Activated T-helper 1 cell treated with anti-CD3 and anti-CD28 coated beads, Interleukin-2, amount 50 U/mL, for 16 hours (primary cell): ENCODE measurements at places on chromosomes 16 and 17.
A peak's percentile ranks its signal among the peaks of the same experiment; 100 is the strongest.

- no peak for DNase-seq
Measured at GRCh38 chr16:52411011-52411410, 135.9 kb downstream of the TOX3 start.

DNA sequence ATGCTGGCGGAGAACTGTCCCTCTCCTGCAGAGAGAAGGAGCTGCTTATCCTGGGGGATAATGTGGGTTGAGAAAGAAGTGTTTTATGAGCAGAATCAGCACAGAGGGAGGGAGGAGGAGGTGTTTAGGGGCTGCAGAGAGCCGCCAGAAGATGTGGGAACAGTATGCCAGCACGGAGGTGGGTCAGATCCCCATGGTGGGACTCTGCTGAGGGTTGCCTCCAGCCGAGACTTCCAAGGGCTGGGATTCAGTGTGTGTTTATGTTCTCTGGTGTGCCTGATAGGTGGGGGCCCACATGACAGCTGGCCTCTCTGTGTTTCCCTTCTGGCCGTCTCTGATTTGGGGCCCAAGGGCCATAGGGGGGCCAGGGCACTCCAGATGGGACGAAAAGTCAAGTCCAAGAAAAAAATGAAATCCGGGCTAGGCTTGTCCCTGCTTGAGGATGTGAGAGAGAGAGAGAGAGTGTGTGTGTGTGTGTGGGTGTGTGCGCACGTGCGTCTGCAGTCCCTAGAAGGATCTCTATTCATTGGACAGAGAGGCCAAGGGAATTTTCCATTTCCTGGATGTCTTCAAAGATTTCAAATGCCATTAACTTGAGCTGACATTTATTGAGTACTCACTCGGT lies 21.6 kb downstream of the PRKCB start:
- no peak for DNase-seq

DNA sequence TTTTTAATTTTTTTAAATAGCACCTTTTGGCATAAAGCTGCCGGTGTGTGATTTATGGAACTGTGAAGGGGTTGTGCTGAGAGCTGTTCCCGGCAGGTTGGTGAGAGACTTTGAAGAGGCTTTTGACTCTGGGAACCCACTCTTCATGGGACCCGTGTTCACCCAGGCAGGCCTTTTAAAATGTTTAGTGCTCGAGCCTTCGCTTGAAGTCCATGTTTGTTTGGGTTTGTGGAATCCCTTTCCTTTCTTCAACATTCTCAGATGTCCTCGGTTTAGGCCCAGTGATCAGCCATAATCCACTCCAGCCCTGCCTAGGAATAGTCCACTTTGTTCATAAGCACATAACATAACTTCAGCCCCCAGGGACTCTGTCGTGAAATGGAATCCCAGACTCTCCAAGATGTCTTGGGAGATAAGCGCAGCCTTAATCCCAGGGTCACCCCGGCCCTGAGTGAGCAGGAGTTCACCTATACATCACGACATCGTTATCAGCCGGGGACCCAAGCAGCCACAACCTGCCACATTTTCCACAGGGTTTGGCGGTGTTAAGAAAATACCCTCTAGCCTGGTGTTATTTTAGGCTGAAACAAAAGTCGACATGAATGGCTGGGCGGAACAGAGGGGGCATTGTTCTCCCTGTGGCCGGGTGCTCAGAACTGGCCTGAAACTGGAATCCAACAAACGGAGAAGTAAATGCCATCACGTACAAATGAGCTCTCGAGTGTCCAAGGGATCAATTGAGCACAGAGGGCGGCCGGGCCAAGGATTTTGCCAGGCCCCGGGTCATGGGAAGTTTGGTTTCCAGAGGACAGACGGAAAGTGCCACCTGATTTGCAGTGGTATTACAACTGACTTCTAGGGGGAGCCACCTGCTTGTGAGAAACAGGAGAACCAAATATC lies 145.7 kb upstream of the IRX3 start:
- no peak for DNase-seq

DNA sequence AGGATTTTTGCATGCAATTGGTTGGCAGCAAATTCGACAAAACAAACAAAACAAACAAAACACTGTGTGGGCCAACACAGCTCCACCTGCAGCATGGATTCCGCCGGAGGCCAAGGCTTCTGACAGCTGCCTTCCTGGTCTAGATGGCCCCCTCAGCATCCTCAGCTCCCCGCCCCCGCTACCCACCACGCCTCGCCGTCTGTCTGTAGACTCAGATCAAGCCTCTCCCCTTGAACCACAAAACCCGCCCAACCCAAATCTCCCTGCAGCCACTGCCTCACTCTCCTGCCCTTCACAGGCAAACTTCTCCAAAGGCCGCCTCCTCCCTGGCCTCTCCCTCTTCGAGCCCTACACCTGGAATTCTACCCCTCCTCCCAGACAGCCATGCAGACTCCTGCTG lies 57.9 kb downstream of the RTN4RL1 start:
- DNase-seq = no peak

DNA sequence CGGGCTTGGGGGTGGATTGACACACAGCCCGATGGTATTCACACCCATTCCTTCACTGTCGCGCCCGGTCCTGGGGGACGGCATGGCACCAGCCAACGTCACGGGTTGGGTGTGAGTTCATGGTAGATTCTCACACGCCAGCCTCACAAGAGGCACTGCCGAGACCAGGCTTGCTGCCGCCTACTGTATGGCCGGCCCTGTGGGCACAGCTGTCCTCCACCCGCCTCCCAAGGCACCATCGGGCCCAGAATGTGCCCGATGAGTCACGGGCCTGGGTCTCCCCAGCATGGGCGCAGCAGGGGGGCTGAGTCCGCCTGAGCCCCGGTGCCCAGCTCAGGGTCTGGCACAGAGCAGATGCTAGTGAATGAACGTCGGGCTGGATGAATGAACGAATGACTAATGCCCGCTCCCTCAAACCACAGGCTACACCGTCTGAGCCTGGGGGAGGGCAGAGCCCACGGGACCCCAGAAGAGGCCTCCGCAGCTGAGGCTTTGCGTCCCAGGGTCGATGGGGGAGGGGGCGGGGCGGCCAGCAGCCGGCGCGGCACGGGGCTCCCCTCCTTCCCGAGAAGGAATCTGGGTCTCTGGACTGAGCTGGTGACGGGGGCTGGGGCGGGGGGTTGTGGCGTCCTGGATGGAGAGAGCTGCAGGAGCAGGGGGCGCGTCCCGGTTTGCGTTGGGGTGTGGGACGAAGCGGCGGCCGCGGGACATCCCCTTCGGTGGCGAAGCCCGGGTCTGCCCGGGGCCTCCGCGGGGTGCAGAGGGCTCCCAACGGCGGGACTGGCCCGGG lies 829 bp downstream of the PITPNM3 start:
- DNase-seq = no peak

DNA sequence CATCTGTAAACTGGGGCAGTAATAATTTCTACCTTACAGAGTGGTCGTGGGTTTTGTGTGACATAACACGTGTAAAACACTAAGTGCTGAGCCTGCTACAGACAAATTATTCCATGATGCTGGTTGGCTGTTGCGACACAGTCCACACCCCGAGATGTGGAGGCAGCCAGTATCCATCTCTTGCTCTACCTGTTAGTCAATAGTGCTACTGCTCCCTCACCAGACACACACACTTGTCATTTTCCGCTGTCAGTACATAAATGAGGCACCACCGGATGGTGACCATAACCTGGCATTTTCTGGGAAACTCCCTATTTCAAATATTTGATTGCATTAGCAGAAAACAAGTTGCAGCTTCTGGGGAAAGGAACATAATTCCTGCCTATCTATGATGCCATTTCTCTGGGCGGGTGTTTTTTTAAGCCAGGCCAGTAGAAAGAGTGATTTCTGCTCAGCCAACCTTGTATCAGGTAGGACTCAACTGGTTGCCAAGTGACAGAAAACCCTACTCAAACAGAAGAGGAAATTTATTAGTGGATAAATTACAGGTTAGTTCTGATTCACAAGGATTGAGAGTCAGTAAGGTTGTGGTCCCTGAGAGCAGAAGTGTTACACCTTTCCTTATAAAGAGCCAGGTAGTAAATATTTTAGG lies 24.1 kb downstream of the DNAJA2 start:
- DNase-seq = no peak

GRCh38 chr17:36975922-36976515 lies 27.3 kb downstream of the AATF start:
- no peak for DNase-seq

- DNase-seq = no peak
Measured at GRCh38 chr16:55842369-55843104, 9.6 kb upstream of the CES1 start.

GRCh38 chr17:39687546-39688474 lies at the start of gene PGAP3:
PGAP3 (minus strand) TSS chr17:39688057; CDS start chr17:39688014, 43 bp downstream.
- peak; percentile 67 for DNase-seq

- no peak for DNase-seq
Measured at GRCh38 chr17:19363460-19364035, 1.0 kb upstream of the B9D1 start.

DNA sequence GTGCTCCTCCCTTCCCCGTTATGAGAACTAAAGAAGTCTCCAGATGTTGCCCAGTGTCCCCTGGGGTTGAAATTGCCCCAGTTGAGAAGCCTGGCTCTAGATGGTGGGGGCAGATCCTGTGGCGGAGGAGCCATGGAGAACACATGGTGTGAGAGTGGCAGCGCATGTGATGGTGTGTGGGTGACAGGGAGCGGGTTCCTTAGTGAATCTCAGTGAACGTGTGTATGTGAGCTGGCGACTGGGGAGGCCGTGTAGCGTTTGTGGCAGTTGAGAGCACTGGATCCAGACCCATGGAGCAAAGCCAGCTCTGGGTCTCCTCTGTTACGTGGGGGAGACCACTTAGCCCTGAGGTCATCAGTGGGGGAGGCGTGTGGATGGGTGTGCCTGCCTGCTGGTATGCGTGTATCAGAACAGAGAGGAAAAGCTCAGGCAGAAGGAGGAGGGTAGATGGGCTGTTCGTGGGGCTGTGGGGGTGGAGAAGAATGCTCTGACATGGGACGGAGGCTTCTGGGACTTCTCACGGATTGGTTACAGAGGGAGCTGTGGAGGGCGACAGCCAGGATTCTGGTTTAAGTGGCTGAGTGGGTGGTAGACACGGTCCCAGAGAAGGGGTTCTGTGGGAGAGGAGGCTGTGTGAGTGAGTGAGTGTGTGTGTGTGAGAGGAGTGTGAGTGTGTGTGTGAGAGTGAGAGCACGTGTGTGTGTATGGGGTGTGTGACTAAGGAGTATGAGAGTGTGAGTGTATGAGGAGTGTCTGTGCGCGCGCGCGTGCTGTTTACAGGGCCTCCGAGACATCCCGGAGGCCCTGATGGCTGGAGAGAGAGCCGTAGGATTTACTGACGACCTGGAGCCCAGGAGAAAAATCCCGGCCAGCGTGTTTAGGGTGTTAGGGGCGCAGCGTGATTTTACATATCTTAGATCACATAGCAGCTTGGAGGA lies 193.8 kb downstream of the SNX29 start:
- DNase-seq = no peak

DNA sequence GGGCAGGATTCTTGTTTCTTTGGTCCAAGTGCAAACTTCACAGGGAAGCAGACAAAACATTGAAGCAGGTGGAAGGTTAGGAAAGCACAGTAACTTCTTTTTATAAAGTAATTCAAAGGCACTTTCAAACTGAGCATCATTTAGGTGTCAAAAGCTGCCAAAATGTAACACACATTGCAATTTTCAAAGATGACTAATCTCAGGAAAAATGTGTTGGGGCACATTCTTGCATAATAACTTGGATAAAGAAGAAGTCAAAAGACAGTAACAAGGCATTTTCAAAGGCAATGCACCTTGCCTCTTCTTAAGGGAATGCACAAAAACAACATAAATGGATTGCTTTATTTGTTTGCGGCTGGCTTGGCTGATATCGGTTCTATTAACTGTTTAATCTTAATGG lies 3.6 kb downstream of the KCNJ2 start:
- no peak for DNase-seq

GRCh38 chr17:44940317-44940716 lies 7.3 kb downstream of the KIF18B start:
- no peak for DNase-seq

- no peak for DNase-seq
Measured at GRCh38 chr16:55146966-55147365, 177.0 kb upstream of the IRX6 start.

- DNase-seq = no peak
Measured at GRCh38 chr17:68777856-68778694, 176.9 kb upstream of the FAM20A start.

DNA sequence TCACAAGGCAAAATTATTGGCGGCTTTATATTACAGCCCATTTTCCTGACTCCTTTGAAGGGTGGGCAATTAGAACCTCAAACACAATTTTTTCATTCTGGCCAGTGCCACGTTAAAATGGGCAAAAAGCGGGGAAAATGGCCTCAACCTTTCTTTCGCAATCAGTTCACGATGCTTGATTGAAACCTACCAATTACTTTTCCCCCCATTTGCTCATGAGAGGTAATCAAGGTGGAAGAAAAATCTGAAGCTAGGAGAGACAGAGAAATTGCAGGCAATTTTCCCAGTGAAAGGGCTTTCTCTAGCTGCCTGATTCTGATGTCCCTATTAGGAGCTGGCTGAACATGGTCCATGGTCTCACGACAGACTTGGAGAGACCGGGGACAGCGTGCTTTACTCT lies 215.1 kb downstream of the SLC39A11 start:
- no peak for DNase-seq

DNA sequence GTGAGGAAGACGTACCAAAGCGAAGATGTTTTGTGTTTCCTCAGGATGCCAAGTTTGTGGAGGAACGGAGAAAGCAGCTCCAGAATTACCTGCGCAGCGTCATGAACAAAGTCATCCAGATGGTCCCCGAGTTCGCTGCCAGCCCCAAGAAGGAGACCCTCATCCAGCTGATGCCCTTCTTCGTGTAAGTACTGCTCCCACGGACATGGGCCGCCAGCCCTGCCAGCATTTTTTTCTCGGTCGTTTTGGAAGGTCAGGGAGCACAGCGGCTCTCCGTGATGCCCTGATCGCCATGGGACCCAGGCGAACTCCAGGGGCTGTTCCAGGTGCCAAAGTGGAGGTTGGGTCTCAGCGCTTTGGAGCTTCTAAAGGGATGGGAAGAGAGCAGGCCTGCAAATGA lies 279.0 kb downstream of the CPPED1 start:
- DNase-seq = no peak

DNA sequence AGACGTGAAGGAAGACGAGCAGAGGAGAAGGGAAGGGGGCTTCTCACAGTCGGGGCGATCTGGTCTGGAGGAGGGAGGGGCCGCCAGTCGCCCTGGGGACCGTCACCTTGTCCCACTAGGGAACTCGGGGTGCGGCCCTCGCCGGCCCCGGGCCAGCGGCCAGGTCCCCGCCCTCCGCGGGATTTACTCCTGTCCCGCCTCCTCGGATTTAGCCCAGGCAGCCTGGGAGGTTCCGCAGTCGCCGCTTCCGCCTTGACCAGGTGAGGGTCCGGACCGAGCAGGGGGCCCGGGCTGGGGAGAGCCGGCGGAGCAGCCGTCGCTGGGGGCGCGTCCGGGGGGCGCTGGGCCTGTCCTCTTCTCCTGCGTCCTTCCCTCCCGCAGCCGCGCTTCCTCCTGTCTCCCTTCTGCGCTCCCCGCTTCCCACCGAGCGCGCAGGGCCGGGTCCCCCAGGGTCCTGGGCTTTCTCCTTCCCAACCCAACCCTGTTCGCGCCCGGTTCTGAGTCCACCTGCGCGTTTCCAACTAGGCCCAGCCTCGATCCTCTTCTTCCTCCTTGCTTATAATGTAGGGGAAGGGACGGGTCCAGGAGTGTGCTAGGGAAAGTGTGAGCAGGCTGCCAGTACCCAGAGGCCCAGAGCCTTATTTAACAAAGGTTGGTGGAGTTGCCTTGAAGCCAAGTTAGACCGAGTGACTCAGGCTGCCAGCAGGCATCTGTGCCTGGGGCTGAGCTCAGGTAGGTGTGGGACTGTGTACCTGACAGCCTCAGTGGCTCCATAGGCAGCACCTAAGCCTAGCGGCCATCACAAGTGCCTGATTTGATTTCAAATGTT lies at the start of gene TNK1:
TSS of gene TNK1 (plus strand) at position 235 of the 829 bp plus-strand sequence. CDS start 1,838 bp downstream, outside the sequence.
- DNase-seq = no peak
